ENCODE measurements at places on chromosomes 5 and 9.

- DNase-seq, result no peak
Measured at GRCh38 chr5:15594977-15595568, 95.1 kb downstream of the FBXL7 start.

- DNase-seq, result no peak
Measured at GRCh38 chr9:92720807-92721535, 43.7 kb downstream of the BICD2 start.

GRCh38 chr5:42875785-42876374 is 64.2 kb upstream of the SELENOP start:
- DNase-seq, result no peak

DNA sequence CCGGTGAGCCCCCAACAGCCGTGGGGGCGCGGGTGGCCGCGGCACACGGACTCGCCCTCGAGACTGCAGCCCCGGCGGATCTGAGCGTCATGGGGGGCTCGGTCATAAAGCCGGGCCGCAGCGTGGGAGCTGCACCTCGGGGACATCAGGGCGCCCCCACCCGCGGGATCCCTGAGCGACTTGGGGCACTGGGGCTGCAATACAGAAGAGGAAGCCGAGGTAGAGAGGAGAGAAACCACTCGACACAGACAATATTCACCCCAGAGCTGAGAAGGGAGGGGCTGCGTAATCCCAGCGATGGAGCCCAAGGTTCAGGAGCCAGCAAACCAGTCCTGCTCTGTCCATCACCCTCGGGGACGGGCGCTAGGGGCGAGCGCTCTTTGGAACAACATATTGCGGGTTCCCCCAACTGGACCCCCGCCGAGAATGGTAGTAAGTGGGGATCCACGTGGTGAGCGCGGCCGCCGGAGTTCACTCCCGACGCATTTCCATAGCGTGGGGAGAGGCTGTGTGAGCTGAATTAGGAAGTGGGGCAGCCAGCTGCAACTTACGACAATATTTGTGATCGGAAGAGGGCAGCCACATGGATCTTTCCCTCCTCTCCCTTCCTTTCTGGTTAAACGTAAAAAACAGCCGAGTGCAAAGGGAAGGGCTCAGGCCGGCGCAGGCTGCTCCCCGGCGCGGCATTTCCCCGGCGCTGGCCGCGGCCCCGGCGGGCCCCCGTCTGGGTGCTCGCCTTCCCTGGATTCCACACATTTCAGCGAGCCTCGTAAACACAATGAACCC is 9.9 kb downstream of the PTCH1 start:
- peak; percentile 76 for DNase-seq

- DNase-seq, result no peak
Measured at GRCh38 chr5:71937921-71938698, 169.2 kb upstream of the MAP1B start.

- no peak for DNase-seq
Measured at GRCh38 chr5:152503206-152503605, 98.1 kb upstream of the NMUR2 start.

DNA sequence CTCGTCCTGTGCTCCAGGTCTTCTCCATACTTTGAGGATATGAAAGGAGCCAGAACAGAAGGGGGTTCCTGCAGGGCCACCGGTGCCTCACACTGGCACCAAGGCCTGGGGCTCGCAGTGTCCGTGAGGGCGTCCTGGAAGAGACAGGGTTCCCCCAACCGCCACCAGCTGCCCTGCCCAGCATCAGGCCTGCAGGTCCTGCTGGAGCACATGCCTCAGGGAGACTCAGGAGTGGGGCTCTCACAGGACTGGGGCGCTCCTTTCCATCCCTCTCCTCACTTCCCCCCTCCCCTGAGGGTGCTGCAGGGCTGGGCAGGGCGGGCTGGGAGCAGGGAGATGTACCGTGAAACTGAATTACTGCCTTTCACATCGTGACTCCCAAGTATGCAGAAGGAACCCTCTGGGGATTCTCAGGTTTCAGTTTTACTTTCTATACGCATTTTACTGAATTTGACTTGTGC is 31.7 kb downstream of the CEP72 start:
- no peak for DNase-seq

DNA sequence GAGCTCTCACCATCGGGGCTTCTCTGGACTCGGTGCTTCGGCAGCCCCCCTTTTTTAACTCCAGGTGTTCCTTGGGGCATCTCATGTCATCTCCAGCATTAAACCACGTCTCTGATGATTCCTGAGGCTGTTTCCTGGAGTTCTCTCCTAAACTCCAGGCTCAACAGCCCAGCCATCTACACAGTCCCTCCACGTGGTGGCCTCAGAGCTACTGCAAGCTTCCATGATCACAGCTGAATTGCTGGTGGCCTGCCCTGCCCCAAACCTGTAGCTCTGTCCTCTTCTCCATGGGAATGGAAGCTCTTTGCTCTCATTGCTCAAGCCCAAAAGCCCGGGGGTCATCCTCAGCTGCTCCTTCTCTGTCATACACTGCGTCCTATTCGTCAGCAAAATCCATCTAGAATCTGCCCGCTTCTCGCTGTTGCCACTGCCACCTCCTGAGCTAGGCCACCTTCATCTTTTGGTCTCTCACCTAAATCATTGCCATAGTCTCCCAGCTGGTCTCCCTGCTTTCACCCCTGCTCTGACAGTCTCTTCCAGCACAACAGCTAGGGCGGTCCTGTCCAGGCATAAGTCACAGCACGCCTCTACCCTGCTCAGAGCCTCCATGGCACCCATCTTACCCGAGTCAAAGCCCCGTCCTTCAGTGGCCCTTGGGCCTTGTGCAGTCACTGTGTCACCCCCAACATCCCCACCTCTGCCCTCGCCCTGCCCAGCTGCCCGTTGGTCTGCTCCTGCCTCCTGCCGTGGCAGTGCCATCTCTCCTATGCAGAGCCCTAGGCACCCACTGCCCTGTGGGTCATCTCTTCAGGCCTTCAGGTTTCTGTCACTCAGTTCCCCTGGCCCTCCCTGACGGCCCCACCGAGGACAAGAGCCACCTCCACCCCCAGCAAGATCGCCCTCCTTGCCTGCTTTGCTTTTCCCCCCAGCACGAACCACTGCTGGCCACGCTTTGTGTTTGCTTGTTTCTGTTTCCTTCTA is 6.4 kb downstream of the B4GALT7 start:
- peak; percentile 31 for DNase-seq

- no peak for DNase-seq
Measured at GRCh38 chr5:128300181-128300580, 216.6 kb downstream of the SLC12A2 start.

GRCh38 chr9:38692707-38693106 is 27.2 kb downstream of the FAM240B start:
- DNase-seq, result no peak

- no peak for DNase-seq
Measured at GRCh38 chr9:109974918-109975276, 194.9 kb downstream of the PALM2AKAP2 start.

DNA sequence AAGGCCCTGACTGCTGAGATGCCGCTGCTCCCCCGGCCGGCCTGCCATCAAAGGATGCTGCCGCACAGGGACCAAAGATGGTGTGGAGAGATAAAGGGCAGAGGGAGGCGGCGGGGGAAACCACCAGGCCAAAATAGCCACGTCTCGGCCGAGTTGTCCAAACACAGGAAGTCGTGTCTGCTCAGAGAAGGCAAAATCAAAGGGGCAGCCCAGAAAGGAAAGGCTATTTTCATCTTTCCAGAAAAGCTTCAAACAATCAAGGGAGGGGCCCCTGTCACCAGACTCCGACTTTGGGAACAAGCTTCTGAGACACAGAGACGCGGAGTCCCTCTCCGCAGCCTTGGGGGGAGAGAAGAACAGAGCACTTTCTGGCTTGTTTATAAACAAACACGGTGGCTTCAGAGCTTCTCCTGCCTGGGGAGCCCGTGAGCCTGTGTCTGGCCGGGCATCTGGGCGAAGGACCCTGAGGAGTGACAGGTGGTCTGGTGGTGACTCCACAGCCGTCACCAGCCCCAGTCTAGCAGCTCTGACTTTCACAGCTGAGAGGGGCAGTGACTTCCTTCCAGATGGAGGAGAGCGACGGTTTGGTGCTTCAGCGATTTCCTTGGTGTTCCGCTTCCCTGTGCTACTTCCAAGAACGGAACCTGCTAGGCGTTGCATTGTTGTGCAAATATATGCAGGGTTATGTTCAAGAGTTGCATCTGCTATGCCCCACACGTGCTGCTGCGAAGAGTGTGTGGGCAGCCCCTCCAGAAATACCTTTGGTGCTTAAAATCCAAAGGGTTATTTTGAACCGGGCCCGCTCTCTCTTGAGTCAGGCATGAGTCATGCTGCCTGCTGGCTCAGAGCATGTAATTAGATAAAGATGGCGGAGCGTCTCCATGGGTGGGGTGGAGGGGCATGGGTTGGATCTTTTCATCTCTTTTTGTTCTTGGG is 24.0 kb downstream of the ADAMTSL2 start:
- no peak for DNase-seq

DNA sequence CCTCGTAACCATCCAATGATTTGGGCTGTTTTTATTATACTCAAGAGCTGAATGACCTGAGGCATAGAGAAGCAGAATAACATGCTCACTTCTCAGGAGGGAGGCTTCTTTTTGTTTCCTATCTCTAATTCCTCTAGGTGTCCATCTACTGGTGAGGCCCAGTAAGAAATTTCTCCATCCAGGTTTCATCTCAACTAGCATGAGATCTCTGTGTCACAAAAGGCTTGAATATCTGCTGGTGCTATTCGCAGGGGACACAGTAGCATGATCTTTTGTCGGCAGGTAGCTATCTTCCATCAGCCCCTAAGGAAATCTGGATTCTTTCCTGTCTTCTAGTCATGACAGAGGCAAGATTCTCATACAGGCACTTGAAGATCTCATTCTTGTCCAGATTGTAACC is 8.9 kb downstream of the IFNE start:
- DNase-seq, result no peak

DNA sequence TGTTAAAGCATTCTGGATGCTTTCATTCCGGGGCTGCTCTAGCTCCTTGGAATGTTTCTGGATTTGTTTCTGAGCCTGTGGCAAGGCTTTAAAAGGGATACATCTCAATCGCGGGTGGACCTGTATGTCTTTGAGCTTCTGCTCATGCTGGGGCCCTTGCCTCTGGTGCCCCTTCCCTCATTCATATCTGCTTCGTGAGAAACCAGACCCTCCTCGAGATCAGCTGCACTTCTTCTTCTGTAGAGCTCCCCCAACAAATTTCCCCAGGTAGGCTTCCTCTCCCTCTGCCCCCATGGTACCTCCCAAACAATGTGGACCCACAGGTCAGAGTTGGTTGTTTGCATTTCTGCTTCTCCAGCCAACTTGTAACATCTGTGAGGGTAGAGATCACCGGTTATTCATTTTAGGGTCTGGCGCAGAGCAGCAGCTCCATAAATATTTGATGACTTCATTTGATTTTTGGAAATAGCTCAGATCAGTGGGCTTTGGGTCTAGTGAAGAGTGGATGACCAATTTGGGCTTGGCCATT is 6.6 kb downstream of the ZNF618 start:
- no peak for DNase-seq

GRCh38 chr9:111896942-111897600 is 457 bp downstream of the UGCG start:
- peak; percentile 83 for DNase-seq

- DNase-seq, result no peak
Measured at GRCh38 chr5:150765799-150766169, 7.0 kb upstream of the DCTN4 start.

- DNase-seq, result no peak
Measured at GRCh38 chr5:156124708-156125107, 202.3 kb upstream of the SGCD start.

- DNase-seq, result no peak
Measured at GRCh38 chr5:180441564-180442051, 52.6 kb upstream of the CNOT6 start.

DNA sequence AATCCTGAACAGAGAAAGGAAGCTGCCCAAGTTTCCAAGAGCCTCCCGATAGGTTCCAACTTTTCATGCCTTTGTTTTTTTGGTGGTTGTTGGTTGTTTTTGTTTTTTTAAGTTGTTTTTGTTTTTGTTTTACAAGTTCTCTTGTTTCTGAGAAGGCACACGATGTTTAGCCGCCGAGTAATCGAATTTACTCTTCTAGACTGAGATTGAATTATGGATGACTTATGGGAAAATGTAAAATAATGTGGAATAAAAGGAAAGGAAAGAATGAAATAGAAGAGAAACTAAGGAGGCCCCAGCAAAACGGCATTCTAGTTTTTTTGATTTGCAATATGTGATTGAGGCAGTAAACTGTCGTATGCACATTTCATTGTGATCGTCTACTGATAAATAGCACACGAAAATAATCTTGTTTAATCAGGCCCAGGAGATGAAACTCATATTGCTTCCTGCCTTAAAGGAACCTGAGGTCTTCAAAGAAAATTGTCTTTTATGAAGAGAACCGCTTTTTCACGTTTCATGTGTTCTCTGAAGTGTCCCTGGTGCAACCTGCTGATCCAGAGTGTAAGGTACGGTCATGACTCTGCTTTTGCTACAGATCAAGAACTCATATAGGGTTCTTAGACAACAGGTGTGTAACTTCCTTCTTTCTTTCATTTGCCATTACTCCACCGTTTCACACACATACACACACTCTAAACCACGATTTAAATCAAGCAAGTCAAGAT is 1.3 kb upstream of the GNAQ start:
- no peak for DNase-seq

DNA sequence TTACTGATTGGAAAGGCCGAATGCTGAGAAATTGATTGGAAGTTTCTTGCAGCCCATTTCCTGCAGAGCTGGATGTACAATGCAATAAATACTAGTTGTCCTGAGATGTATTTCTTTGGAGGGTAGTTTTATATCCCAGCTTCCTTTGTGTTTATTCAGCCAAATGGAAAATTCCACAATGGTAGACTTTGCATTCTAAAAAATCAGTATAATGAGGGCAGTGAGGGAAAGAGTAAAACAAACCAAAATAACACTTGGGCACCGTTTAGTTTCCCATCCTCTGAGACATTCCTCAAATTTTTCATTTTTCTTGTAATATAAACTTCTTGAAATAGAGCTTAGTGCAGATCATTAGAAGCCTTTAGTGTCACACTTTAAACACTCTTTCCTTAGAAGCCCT is 379.4 kb downstream of the EBF1 start:
- no peak for DNase-seq

- no peak for DNase-seq
Measured at GRCh38 chr5:180290568-180291233, 1.2 kb downstream of the MAPK9 start.

GRCh38 chr9:105445203-105445881 is 2.5 kb upstream of the FSD1L start:
- no peak for DNase-seq

DNA sequence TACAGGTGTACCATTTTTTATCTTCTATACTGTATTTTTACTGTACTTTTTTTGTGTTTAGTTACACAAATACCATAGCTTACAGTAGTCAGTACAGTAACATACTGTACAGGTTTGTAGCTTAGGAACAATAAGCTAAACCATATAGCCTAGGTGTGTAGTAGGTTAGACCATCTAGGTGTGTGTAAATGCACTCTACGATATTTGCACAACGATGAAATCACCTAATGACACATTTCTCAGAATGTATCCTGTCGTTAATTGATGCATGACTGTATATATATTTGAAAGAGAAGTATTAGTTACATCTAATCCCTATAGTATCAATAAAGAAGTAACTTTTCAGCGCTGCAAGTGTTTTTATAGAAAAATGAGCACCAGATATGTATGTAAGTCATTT is 138.8 kb downstream of the TRPM6 start:
- DNase-seq, result no peak

GRCh38 chr5:96067251-96067650 is 105.6 kb upstream of the ELL2 start:
- no peak for DNase-seq
